ENCODE measurements at places on chromosomes 16 and 17.
A peak's percentile ranks its signal among the peaks of the same experiment; 100 is the strongest.

GRCh38 chr16:55257966-55258613, 65.9 kb upstream of the IRX6 start:
- DNase-seq: peak; percentile 39

DNA sequence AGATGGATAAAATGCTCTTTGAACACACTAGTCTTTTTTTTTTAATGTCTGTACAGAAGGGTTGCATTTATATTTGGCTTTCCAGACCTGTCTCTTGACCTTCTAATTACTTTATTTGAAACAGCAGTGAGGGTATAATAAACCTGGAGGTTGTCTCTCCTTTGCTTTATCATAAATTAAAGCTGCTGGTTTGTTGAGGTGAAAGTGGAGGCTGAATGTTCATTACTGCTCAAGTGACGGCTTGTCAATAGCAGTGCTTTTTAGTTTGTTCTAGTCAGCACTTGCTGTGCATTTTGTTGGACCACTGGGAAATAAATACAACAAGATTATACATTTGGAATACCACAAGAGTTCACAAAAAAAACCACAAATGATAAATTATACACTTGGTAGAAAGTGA, 264.2 kb downstream of the IRX3 start:
- no peak for DNase-seq

- no peak for DNase-seq
Observed at GRCh38 chr16:57603115-57604024, 25.1 kb upstream of the ADGRG1 start.

GRCh38 chr17:73340093-73340596, 28.3 kb upstream of the CDC42EP4 start:
- no peak for DNase-seq

GRCh38 chr16:70594569-70594968, 51.8 kb upstream of the IL34 start:
- DNase-seq: no peak

GRCh38 chr17:47629826-47630225, 19.9 kb upstream of the KPNB1 start:
- no peak for DNase-seq

DNA sequence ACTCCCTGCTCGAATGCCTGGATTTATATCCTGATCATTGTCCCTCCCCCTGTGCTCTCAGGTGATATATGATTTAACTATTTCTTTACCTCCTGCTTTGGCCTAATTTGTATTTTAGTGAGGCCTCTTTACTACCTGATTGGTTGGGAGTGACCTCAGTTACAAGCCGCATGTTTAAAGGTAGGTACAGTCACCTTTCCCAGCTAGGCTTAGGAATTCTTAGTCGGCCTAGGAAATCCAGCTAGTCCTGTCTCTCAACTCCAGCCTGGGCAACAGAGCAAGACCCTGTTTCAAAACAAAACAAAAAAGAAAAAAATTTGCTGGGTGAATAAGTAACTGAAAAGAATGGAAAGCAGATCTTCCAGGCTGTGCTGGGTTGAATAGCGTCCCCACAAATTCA, 26.8 kb upstream of the ST6GALNAC2 start:
- DNase-seq: no peak

DNA sequence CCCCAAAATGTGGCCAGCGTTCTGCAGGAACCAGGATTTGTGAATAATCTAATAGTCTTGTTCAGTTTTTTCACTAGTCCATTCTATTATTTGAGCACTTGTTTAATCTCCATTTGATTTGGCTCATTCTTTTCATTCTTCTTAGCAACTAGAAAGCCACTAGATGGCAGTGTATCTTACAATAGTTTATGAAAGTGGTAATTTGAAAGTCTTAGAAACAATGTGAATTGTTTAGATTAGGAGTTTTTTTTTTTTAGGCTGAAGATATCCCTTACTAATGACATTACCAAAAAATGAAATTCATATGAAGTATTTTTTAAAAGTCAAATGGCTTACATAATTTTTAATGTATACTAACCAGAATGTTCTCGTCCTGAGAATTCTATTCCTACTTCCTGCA, 6.7 kb downstream of the ERI2 start:
- DNase-seq: no peak

DNA sequence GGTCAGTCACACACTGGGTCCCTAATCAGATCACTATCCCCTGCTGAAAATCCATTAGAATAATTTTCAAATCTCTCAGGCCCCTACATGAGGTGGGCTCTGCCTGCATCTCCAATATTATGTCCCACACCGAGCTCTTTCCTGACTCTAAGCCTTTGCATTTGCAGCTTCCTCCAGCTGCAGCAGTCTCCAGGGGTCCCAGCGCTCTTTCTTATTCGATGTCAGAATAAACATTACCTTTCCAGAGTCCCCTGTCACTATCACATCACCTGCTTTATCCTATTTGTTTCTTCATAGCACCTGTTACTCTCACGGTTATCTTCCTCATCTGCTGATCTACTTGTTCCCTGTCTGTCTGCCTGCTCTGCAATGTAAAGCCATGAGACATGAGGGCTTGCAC, 57.3 kb upstream of the MON1B start:
- DNase-seq: no peak

DNA sequence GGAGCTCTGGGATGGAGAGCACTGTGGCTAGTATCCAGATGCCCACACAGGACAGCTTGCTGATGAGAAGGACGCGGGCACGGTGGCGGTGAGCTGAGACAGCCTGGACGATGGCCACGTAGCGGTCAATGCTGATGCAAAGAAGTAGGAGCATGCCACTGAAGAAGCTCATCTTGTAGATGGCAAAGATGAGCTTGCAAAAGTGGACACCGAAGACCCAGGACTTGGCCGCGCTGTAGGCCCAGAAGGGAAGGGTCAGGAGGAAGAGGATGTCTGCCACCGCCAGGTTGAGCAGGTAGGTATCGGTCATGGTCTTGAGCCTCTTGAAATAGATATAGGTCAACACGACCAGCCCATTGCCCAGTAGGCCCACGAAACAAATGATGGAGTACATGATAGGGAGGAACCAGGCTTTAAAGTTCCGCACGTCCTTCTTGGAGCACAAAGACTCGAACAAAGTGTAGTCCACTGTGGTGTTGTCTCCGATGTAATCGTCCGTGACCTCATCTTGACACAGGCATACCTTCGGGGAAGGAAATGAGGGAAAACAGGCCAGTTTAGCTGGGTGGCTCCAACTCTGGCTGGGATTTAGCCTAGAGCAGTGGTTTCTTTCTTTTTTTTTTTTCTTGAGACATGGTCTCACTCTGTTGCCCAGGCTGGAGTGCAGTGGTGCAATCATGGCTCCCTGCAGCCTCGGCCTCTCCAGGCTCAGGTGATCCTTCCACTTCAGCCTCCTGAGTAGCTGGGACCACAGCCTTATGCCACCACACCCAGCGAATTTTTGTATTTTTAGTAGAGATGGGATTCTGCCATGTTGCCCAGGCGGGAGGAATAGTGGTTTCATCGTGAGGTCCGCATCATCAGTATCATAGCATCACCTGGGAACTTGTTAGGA, 9.7 kb downstream of the CCR7 start:
- DNase-seq: no peak

DNA sequence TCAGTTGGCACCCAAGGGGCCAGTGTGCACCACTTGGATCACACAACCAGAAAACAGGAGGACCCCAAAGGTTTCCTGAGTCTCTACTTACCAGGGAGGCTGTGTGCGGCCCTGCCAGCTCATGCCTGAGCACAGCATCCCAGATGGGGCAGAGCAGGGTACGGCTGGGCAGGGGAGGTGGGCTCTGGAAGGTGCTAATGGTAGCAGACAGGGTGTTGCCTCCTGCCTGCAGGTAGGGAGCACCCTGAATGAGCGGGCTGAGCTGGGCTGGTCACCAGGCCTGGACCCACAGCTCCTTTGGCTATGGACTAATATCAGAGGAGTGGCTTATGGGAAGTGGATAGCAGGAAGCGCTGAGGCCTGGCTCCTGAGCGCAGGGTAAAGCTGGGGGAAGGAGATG, 14.6 kb downstream of the RECQL5 start:
- DNase-seq: no peak

GRCh38 chr16:80260906-80261311, 279.9 kb upstream of the DYNLRB2 start:
- DNase-seq: no peak

- DNase-seq: no peak
Observed at GRCh38 chr16:16019488-16019887, 70.1 kb downstream of the ABCC1 start.

DNA sequence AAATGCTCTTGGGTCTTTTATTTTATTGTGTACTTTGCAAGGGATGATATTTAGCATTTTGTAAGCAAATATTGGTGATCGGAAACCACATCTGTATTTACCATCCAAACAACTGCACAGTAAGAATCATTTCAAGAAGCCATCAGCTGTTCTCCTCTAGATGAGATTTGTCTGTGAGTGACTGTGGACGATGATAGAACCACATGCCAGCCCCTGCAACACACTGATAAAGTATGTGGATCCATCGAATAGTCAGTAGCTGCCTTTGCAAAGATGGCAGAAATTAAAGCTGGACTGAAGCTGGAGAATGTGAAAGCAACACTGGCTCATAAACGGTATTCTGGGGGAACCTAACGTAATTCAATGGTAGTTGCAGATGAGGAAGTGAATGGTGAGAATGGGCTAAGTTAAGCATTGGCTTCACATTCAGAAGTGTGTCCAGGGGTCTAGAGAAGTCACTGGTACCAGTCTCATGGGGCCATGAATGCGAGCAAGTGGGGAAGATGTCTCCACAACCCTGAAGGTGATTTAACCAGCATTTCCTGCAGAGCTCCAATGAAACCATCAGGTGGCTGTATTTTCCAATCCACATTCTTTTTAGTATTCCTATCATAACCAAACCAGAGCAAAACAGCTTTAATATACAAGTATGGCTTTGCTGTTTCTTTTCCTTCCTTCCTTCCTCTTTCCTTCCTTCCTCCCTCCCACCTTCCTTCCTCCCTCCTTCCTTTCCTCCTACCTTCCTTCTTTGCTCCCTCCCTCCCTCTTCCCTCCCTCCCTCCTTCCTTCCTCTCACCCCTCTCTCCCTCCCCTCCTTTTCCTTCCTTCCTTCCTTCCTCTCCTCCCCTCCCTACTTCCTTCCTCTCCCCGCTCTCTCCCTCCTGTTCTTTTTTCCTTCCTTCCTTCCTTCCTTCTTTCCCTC, 169.4 kb downstream of the ABCA8 start:
- DNase-seq: no peak

DNA sequence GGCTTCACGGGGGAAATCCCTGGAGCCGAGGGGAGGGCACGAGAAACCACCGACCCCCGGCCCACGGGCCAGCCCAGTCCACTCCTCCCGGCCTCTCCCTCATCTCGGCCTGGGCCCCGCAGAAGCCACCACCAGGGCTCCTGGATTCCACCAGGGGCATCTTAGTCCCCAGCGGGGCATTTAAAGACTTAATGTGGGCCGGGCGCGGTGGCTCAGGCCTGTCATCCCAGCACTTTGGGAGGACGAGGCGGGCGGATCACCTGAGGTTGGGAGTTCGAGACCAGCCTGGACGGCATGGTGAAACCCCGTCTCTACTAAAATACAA, 24.1 kb upstream of the ABR start:
- no peak for DNase-seq

- peak; percentile 31 for DNase-seq
Observed at GRCh38 chr16:86512301-86512859, 2.1 kb downstream of the FOXF1 start.

- no peak for DNase-seq
Observed at GRCh38 chr17:40462343-40463121, 19.3 kb downstream of the IGFBP4 start.

GRCh38 chr17:65121368-65121767, 15.8 kb upstream of the RGS9 start:
- no peak for DNase-seq

GRCh38 chr16:782258-782657, 5.9 kb downstream of the RPUSD1 start:
- DNase-seq: no peak
